Brain pericyte (primary cell): ENCODE measurements at places on chromosomes 1 and 21.

DNA sequence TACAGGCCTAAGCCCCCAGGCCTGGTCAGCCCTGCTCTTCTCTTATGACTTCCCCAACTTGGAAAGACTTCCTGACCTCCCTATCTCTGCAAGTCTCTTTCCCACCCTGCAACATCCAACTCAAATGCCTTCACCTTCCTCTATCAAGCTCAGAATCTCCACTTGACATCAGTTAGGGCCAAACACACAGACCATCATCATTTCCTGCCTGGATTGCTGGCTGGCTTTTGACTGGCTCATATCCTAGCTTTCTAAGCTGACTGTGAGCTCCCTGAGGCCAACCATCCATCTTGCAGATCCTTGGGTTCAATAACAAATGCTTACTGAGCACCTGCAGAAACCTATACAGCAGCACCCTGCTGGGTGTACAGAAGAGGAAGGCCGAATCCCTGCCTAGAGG lies 137.3 kb upstream of the EDN2 start:
- no peak for DNase-seq

GRCh38 chr1:213327017-213327667 lies 276.1 kb downstream of the RPS6KC1 start:
- DNase-seq, result peak; percentile 69

- DNase-seq, result no peak
These were observed 95.1 kb upstream of the SLC45A1 start for GRCh38 chr1:8222789-8223188.

DNA sequence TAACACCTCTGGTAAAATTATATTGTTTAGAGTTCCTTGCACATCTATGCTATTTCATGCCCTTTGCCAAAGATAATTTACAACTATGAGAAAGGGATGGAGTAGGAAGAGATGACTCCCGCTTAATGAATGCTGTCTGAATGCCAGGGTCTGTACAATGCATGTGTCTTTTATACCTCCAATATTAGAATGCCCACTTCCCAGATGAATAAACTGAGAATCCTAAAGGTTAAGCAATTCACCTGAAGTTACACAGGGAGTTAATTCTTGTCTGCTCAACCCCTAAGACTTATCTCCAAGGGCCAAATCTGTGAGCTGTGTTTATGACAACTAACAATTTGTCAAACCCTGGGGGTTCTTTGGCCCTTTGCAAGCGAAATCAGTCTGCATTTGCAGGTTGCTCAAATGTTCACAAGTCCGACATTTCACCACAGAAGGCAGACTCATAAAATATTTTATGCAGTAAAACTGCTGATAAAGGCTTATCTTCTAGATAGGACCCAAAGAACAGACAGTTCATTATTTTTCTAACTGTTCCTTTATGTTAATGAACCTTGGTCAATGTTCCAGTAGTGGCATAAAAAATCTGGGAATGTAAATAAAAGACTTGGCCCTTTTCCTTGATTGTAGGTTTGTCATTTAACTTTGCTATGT lies 50.2 kb upstream of the ATP1A1 start:
- DNase-seq, result no peak

GRCh38 chr1:153616917-153617311 lies 789 bp upstream of the S100A14 start:
- no peak for DNase-seq

GRCh38 chr1:191866155-191866554 lies 292.1 kb upstream of the RGS18 start:
- DNase-seq, result no peak

DNA sequence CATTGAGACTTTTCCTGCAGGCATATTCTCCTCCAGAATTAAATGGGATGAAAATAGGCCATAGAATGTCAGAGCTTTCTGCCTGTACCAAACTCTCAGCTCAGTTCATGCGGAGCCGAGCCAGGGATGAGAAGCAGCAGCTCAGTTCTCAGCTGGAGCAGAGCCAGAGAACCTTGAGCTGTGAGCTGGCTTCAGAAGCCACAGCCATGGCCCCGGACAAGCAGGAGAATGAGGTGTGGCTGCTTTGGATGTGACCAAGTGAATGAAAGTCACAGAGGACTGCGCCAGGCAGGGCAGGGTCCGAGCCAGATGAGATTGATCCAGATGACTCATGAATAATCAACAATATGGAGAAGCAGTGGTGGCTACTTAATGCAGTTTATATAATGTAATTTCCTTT lies 633.8 kb downstream of the NCAM2 start:
- DNase-seq, result no peak
